Hematopoietic multipotent progenitor cell treated with erythropoietin and hydrocortisone succinate and interleukin-3 and kit ligand, for 8 days (in vitro differentiated cells): ENCODE measurements at places on chromosomes 2 and 18.

DNA sequence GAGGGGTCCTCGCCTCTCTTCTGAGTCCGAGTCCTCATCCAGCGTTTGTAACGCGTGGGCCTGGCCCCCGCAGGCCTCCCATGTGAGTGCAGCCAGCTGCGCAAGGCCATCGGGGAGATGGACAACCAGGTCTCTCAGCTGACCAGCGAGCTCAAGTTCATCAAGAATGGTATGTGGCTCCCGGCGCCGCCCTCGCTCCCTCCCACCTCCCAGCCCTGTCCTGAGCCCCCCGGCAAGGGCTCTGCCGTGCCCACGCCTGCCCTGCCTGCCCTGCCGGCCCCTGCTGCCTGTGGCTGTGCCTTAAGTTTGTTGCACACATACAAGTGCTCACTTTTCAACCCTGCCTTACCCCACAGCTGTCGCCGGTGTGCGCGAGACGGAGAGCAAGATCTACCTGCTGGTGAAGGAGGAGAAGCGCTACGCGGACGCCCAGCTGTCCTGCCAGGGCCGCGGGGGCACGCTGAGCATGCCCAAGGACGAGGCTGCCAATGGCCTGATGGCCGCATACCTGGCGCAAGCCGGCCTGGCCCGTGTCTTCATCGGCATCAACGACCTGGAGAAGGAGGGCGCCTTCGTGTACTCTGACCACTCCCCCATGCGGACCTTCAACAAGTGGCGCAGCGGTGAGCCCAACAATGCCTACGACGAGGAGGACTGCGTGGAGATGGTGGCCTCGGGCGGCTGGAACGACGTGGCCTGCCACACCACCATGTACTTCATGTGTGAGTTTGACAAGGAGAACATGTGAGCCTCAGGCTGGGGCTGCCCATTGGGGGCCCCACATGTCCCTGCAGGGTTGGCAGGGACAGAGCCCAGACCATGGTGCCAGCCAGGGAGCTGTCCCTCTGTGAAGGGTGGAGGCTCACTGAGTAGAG lies 14.4 kb upstream of the ALLC start:
- no peak for DNase-seq

- no peak for DNase-seq
These were observed 213.3 kb downstream of the NAPG start for GRCh38 chr18:10739152-10739551.

- DNase-seq, result no peak
These were observed 107.7 kb upstream of the KYNU start for GRCh38 chr2:142769761-142770160.

DNA sequence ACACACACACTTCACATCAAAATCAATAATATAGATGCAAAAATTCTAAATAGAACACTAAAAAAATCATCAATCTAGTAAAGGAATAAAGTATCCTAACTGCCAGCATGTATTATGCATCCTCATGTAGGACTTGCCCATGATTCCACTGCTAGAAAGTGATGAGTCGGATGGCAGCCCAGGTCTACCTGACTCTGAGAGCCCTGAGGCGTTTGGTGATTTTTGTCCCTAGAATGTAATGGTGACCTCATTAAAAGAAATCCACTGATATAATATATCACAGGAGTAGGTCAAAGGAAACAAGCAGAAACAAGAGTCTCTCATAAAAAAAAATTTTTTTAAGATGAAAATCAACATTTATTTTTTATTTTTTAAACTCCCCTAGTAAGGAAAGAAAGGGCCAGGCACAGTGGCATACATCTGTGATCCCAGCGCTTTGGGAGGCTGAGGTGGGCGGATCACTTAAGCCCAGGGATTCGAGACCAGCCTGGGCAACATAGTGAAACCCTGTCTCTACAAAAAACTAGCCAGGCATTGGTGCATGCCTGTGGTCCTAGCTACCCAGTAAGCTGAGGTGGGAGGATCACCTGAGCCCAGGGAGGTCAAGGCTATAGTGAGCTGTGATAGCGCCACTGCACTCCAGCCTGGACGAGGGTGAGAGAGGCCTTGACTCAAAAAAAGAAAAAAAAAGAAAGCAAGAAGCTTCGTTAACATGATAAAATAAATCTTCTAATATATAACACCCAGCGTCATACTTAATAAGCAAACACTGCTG lies 24.4 kb upstream of the ACTG2 start:
- DNase-seq, result no peak
